ENCODE measurements at places on chromosomes 16 and 17.

DNA sequence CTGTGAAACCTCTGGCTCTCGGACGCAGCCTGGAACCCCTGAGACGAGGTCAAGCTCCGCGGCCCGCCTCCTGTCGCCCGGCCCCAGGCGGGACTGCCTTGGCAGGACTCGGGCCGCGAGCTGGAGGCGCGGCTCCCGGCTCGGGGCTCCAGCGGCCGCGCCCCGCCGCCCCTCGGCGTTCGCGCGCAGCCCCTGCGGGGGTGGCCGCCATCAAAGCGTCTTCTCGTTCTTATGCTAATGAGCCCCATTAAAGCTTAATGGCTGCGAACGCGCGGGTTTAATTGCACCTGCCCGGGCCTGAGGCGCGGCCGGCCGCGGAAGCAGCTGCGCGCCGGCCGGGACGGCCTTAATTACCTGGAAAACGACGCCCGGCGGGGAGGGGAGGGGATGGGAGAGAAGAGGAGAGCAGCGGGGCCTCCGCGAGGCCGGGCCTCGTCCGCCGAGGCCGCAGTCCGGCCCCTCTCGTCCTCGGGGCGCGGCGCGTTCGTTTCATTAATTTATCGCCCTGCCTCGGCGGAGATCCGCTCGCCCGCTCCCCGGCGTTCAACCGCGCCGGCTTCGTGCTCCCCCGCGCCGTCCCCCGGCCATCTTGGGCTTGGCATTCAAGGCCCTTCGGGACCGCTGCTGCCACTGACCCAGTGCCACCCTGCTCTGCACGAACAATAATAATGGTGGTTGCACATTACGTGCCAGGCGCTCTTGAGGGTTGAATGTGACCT lies 19.2 kb downstream of the RAI1 start:
- DNase-seq = no peak

DNA sequence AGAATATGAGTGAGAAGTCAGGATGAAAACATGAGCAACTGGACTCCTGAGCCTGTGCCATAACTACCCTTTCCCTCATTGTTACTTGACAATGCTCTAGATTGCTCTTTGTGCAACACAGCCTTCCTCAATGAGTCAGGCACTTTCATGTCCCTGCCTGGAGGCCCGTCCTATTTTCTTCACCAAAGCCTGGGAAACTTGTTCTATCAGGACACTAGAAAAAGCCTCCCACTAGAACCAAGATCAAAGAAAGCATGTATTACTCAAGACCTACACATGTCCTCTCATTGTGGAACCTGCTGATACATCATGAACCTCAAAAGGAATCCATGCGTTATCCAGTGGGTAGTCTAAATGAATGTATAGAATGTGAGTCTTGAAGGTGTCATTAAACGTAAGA lies 624.5 kb downstream of the TOX3 start:
- DNase-seq = no peak

- no peak for DNase-seq
Observed at GRCh38 chr17:61406971-61407911, 7.6 kb downstream of the TBX2 start.

- no peak for DNase-seq
Observed at GRCh38 chr16:53132406-53132805, 77.6 kb downstream of the CHD9 start.

GRCh38 chr16:87954826-87955225 lies 3.6 kb downstream of the BANP start:
- DNase-seq = no peak

- DNase-seq = no peak
Observed at GRCh38 chr16:68345351-68345810, 34.6 kb downstream of the PRMT7 start.

GRCh38 chr17:73595479-73595878 lies 48.8 kb downstream of the SDK2 start:
- DNase-seq = peak; percentile 11

DNA sequence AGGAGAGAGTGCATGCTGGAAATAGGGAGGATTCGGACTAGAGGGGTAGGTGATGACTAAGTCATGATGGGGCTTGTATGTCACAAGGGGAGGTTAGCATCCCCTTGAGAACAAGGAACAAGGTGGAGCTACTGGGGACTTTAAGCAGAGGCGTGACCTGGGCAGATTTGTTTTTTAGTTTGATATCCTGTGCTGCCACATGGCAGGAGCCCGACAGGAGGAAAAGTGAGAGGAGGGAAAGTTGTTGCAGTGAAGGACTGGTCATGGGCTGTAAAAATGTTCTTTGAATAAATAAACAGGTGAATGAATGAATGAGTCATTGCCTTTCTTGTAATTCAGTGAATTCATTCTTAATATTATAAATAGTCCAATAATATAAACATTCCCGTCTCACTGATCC lies 365.1 kb upstream of the CDH5 start:
- no peak for DNase-seq

DNA sequence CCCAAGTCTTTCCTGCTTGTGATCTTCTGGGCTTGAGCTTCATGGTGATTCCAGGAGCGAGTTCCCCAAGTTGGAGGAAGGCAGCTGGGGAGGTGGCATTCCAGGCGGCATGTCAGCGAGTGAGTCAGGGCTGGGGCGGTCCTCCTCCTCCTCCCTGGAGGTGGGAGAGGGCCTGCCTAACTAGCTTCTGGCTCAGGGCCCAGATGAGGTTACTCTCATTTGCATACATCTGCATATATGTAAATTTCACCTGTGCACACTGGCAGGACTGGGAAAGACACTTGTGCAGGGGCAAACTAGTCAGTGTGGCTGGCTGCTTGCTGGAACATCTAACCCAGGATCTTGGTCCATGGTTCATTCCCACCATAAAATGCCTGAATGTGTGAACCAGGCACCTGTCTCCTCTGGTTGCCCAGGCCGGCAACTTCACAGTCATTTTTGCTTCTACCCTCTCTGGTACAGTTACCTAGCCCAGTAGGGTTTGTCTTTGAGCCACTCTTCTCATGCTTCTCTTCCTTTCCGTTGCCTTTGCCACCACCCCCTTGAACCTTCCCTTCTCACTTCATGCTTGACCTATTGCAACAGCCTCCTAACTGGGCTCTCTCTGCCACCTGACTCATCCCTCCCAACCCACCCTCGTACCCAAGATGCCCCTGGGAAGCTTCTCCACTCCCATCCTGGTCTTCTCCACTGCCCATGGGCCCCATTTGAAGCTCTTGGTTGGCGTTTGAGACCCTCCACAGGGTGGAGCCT lies 9.6 kb upstream of the DLX4 start:
- DNase-seq = no peak

- peak; percentile 67 for DNase-seq
Observed at GRCh38 chr17:18377437-18378204, at the start of gene EVPLL. TSS of gene EVPLL (plus strand) at chr17:18377778. CDS start at chr17:18380938, 3,160 bp downstream.

DNA sequence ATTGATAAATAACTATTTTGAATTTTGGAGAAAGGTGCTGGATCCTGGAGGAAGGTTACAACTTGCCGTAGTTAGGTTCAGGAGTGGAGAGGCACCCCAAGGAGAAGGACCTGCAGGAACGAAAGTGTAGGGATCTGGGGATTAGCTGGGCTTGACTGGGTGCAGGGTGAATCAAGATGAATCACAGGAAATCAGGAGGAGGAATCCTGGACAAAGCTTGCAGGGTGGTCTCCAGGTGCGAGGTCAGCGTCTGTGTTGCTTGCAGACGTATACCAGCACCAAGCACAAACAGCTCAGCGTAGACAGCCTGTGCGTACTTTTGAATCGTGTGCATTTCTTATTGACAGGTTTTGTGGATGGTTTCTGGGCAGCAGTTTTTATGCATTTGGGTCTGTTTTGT lies 144.3 kb downstream of the MSI2 start:
- no peak for DNase-seq

DNA sequence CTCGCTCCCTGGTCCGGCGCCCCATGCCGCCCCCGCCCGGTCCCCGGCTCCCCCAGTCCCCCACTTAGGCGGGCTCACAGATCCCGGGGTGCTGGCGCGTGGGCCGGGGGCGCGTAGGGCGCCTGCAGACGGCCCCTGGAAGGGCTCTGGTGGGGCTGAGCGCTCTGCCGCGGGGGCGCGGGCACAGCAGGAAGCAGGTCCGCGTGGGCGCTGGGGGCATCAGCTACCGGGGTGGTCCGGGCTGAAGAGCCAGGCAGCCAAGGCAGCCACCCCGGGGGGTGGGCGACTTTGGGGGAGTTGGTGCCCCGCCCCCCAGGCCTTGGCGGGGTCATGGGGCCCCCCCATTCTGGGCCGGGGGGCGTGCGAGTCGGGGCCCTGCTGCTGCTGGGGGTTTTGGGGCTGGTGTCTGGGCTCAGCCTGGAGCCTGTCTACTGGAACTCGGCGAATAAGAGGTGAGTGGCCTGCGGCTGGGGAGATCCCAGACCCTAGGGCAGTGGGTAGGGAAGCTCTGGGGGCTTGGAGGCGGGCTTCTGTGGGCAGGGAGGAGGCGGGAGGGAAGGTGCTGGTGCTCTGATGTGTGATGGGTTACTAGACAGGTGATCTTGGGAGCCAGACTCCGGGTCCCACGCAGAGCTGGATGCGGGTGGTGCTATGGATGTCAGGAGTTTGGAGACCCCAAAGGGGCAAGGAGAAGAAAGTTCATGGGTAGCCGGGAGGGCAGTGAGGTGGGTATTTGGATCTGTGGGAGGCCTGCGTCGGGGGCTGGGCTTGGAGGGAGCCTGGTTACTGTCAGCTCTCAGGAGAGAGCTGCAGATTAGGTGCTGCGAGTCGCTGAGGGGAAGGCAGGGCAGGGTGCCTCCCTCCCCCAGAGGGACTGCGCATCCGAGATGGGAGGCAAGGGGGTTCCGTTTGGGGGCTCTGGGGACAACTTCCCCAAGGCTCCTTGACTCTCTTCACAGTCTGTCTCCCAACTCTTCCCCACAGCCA lies 560 bp downstream of the EFNB3 start:
- no peak for DNase-seq

- DNase-seq = peak; percentile 44
Observed at GRCh38 chr17:79360196-79360595, 250.7 kb downstream of the RBFOX3 start.

DNA sequence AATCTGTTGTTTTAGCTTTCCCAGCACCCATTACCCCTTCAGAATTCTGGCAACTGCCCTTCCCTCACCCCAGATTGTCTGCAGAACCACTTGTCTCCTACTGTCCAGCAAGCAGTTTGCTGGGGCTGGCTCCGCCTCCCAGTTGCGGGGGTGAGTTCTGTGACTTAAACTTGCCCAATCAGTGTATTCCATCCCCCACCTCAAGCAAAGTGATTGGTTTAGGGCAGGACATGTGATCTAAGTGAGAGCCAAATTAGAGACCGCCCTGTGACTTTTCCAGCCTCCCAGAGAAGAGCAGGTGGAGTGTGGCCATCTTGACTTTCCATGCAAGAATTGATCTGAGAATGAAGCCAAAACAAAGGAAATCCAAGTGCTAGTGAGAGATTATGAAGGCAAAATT lies 22.7 kb upstream of the SRCIN1 start:
- no peak for DNase-seq

GRCh38 chr16:80615735-80616134 lies 74.9 kb downstream of the DYNLRB2 start:
- no peak for DNase-seq

DNA sequence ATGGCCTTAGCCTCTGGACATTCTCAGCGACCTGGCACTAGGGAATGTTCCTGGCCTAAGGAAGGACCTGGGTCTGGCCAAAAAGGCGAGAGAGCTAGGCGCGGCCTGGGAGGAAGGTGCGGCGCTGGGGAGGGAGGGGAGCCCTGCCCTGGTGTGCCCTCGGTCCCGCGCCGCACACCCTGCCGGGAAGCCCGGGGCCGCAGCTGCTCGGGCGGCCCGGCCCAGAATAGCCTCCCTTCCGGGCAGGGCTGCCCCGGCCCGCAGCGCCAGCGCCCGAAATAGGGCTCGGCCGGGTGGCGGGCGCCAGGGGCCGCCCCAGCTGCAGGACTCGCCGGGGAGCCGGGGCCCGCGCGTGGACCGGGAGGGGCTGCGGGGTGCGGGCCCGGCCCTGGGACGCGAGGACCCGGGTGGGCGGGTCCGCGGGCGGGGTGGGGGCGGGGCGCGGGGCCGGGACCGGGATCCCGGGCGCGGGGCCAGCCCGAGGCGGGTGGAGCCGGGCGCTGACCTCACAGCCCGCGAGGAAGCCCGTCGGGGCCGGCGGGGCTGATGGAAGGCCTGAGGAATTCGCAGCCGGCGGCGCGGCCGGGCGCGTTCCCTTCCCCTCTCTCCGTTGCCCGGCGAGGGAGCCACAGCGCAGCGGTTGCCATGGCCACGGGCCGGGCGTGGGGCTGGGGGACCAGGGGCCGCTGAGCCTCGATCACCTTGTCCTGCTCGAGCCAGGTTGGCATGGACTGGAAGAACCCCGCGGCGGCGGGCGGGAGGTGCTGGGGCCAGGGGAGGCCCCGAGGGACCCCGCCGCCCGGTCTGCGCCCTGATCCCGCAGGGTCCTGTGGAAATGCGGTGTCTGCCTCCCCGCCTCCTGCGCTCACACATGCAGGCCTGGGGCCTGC lies 18.1 kb downstream of the SOCS3 start:
- DNase-seq = peak; percentile 62

DNA sequence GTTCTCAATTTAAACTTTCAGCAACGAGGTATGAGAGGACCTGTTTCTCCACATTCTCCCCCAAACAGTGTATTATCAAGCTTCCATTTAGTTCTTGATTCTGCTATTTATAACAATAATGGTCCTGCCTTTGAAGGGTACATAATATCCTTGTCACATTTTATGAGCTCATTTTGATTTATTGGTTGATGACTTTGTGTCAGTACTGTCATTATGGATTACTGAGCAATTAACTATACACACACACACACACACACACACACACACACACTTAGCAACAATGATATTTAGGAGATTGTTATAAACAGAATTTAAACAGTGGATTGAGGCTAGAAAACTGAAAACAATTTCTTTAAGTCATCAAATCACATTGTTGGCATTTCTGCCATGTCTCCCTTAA lies 7.0 kb downstream of the TMIGD1 start:
- DNase-seq = no peak

- no peak for DNase-seq
Observed at GRCh38 chr17:10518271-10519037, at the start of gene MYH1. TSS of gene MYH1 (minus strand) at chr17:10518542. CDS start at chr17:10516642, 1,900 bp downstream.

GRCh38 chr17:44448412-44448811 lies 54.8 kb downstream of the GPATCH8 start:
- no peak for DNase-seq

DNA sequence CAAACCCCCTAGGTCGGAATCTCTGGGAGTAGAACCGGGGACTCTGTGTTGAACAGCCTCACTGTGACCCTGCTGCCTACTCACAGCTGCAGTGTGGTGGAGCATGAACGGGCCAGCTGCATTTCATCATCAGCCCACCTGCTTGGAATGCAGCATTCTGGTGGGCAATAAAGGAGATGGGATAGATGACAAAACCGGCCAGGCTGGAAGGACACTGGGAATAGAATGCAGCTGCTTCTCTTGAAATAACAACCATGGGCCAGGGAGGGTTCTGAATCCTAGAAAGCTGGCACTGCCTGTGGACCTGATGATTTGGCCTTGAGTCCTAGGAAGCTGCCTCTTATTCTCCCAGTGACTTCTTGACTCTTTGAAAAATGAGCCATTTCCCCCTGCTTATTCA lies 23.5 kb downstream of the CFAP97D1 start:
- DNase-seq = no peak

DNA sequence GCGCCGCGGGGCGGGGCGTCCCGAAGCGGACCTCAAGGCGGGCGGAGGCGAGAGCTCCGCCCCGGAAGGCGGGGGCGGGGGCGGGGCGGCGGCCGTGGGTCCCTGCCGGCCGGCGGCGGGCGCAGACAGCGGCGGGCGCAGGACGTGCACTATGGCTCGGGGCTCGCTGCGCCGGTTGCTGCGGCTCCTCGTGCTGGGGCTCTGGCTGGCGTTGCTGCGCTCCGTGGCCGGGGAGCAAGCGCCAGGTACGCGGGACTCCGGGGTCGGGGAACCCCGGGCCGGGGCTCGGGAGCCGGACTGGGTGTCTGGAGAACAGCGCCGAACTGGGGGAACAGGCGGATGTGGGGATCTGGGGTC lies at the start of gene TNFRSF12A:
TNFRSF12A (plus strand) TSS at position 122 of the 357 bp plus-strand sequence; CDS start at position 152, 30 bp downstream.
- peak; percentile 94 for DNase-seq

- DNase-seq = no peak
Observed at GRCh38 chr17:36614933-36615332, 13.6 kb downstream of the MRM1 start.

Measured in RPMI8226 (cell line).